Astrocyte (in vitro differentiated cells and primary cell): ENCODE measurements at places on chromosomes 3 and 15. TPM values are rescaled to one million over a fixed set of nuclear protein-coding genes. Genes with fewer than 3 reads are reported as not detected.

DNA sequence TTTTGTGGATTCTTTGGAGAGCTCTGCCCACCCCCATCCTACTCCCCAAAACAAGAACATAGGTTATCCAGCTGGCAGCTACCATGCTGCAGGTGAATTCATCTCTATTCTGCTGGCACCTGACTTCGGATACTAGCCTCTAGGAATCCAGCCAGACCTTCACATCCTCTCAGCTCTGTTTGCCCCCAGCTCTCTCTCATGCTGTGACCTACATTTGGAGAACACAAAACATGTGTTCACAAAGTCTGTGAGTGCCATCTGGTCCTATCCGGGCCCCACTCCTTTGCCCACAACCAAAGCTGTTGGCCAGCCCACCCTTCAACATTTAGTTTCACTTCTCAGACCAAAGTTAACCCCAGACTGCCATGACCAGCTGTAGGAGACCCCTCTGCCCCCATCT, 89.4 kb upstream of the C3orf80 start:
- H3K27me3 ChIP-seq = peaks cover 2% of the 10 kb centered on the region
- no peaks in the 10 kb centered on the region for H3K36me3 ChIP-seq
- H3K4me1 ChIP-seq = peaks cover 2% of the 10 kb centered on the region

DNA sequence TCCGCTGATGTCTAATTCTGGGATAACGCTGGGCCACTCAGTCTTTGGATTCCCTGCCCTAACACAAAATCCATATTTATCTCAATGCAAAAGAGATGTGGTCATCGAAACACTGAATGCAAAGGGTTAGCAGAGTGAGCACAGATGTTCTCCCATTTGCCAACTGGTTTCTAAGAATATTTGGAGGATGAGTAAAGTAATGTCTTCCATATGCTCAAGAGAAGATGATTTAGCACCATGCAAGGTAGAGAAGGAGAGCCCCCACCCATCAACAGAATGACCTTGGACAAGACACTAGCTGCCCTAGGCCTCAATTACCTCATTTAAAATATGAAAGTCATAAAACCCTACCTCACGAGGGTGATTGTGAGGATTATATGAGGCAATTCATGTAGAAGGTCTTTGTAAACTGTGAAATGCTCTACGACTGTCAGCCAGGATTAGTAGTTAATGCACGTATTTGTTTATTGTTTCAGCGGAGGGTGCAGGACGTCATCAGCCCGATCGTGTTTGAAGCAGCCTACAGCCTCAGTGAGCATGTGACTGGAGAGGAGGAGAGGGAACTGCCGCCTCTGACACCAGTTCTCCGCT, 232.9 kb upstream of the CTDSPL start:
- H3K4me1 ChIP-seq = no peaks in the 10 kb centered on the region
- H3K4me3 ChIP-seq = no peak overlapping the region
- peaks cover 7% of the 10 kb centered on the region for H3K27me3 ChIP-seq
- DNase-seq = no peak
- no peaks in the 10 kb centered on the region for H3K36me3 ChIP-seq

The TGM4 gene
- 0.18 TPM in 1 of 2 replicates, not detected in the other for total RNA-seq

The ELP6 gene
- total RNA-seq = 27.6 and 31.5 TPM in 2 replicates

The EXD1 gene
- 0.07 TPM in 1 of 2 replicates, not detected in the other for total RNA-seq
